ENCODE measurements at places on chromosomes 2 and 18.

DNA sequence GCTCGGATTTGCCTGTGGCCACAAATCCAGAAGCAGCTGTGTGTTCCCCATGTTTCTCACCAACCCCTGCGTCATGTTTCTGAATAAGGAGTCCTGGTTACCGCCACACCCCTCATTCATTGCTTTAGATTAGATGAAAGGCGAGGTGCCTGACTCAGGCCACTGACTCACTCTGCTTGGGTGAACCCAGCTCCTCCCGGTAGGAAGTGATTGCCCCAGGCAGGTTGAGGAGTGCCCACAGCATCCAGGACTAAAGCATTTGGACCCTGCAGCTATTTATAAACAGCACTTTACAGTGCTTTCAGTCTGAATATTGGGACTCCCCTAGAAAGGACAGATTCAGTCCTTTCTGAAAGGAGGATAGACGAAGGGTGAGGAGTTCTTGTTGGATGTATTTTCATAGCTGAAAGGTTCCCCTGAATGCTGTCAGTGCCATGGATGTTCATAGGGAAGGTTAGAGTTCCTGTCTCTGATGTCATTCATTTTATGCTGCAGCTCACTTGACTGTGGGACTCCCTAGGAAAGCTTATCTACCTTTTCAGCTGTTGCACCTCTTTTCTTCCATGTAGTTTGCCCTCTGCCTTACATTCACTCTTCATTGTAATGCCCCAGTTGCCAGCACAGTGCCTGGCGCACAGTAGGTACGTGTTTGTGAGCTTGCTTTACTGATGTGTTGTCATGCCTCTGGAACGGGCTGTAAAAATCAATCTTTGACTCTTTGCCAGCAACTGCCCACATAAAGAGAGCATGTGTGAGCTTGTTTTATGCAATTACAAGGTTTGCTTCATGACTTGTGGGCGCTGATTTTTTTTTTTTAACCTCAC is 14.9 kb downstream of the ITGA6 start:
- DNase-seq, result peak; percentile 84

GRCh38 chr2:99377879-99378278 is 40.7 kb downstream of the EIF5B start:
- no peak for DNase-seq

GRCh38 chr18:53944721-53945120 is 279.7 kb downstream of the MBD2 start:
- DNase-seq, result no peak

DNA sequence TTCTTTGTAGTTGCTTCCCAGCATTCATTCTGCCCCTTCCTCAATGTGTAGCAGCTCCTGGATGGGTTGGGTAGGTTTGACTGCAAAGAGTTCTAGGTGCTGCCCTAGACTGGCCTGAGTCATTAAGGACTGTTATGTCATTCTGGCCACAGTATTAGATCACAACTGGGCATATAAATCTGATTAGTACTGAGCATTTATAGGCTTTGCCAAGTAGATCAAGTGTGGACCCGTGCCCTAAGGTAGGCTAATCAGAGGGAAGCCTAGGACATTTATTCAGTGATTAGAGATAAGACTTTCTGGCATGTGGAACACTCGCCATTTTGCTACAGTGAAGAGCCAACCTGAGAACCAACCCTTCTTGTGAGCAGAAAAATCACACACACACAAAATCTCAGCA is 2.7 kb downstream of the KATNAL2 start:
- no peak for DNase-seq

- peak; percentile 4 for DNase-seq
These were observed 110.0 kb downstream of the CDH20 start for GRCh38 chr18:61443081-61443725.

DNA sequence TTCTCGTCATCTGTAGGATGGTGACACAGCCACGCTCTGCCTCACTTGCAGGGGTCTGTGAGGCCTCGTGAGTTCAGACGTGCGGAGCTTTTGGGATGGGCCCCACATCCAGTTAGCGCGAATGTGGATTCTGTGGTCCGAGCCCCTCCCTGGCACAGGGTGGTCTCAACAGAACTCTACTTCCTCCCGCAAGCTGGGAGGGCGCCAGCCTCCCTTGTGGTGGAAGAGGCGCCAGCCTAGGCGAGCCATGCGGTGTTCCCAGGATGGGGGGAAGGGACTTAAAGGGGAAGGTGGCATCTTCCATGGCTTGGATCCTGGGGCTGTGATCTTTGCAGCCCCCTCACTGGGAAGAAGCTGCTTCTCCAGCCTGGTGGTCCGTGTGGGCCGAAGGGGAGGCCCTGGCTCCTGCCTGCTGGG is 1.4 kb downstream of the SNORC start:
- no peak for DNase-seq

DNA sequence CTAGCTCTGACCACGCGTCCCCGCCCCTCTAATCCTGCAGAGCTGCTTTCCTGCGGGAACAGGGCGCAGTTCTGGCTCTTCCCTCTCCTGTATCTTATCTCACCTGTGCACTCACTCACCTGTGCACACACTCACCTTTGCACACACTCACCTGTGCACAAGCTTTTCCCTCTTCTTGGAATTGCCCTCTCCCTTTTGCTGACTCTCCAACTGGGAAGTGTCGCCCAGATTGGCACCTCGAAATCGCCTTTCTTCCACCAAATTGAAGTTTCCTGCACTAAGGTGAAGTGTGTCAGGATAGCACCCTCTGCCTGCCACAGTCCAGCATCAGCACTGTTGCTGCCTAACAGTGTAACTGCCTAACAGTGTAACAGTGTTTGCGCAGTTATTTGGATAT is 566 bp upstream of the CMPK2 start:
- peak; percentile 34 for DNase-seq

GRCh38 chr18:74064510-74064909 is 83.1 kb downstream of the FBXO15 start:
- DNase-seq, result no peak

GRCh38 chr18:25047421-25047820 is 304.5 kb downstream of the ZNF521 start:
- no peak for DNase-seq

- no peak for DNase-seq
These were observed 31.2 kb downstream of the TTN start for GRCh38 chr2:178775975-178776374.

GRCh38 chr18:50806208-50806616 is 13.6 kb downstream of the MRO start:
- no peak for DNase-seq
